Renal pelvis (tissue), 12 donors: ENCODE measurements at places on chromosomes 13 and 19.

DNA sequence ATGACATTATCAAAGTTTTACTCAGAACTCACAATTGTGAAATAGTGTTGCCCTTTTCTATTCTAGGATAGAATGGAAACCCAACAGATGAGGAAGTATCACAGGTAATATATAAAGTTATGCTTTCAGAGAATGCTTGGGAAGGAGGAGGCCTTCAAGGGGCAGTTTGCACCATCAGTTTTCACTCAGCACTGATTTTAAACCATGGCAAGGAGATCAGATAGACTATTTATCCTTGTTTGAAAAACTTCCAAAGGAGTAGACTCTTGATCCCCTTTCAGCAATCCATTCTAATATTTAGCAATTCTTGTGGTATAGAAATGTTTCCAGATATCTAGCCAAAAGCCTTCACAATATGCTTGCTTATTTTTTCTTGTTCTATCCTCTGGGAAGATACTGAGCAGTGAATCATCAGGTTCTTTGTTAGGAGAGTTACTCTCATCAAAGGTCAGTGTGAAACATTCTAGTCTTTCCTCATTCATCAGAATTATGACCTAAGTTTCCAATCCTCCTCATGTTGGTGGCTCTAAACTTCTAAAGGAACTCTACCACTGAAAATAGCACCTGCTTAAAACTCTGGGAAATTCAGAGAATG, 3.8 kb downstream of the GPC6 start:
- DNase-seq: no peak

DNA sequence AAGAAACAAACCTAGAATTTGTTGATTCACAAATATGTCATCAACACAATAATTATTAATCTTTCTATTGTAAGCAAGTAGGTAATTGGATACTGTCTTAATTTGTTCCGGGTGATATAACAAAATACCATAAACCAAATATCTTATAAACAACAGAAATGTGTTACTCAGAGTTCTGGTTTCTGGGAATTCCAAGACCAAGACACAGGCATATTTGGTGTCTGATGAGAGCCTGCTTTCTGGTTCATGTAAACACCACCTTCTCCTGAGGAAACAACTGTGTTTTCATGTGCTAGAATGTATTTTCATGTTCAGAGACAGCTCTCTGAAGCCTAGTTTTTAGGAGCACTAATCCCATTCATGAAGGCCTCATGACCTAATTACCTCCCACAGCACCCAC, 1819.5 kb downstream of the SLITRK5 start:
- DNase-seq: no peak

DNA sequence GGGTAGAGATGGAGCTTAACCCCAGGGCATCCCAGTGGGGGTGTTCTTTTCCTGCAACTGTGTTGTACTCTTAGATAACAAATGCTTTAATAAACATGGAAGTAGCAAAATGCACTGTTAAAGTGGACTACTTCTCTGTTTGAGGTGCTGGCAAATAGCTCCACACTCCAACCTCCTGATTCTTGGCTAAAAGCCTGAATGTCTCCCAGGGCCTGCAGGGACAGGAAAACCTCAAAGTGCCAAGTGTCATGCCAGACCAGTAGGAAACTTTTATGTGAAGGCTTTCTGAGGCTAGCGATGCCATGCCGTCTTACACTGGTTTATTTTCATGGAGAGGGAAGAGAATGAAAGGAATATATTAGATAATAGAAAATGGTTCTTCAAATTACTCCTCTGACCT, 6.8 kb downstream of the FREM2 start:
- no peak for DNase-seq

DNA sequence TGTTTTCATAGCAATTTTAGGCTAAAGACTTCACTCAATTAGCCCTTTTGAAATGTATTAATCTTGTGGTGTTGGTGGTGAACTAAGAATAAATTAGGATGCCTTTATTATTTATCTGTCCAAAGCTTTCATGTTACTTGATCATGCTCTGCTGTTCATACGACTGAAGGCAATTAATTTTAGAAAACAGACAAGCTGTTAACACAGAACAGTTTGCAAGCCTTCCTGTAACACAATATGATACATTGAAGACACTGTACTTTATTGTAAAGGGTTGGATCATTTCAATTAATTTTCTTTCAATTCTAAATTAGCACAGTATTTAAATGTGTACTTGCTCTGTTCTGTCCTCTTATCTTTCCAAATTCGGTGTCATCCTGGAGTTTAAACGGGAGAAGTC, 794.3 kb upstream of the MIR17HG start:
- DNase-seq: no peak
